ENCODE measurements at places on chromosomes 2 and 18.

DNA sequence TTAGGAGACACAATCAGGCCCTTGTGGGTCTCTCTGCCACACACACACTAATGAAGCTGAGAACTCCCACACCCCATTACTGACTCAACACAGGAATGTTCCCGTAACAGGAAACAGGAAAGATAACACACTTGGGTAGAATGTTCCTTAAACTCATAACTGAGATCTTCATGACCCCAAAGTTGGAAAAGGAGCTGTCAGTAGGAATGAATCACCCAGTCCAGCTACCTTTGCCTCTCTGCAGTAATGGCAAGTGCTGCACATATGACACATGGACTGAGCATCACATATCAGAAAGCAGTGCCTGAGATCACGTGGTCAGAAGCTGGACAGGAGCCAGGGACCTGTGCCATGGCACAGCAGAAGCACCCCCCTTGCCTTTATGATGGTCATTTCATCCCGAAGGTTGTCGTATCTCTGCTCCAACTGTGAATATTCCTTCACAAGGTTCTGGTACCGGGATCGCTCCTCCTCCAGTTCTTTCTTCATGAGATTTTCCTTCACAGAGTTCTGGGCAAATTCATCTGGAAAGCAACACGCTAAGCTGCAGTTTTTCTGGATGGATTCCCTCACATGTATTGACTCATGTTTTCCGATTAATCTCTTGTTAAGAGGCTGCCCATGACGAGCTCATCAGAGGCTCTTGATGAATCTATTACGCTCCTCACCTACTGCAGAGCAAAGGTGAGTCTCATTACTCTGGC, 65.4 kb upstream of the ACAA2 start:
- DNase-seq: no peak

- DNase-seq: no peak
Measured at GRCh38 chr2:37992601-37993000, 67.5 kb downstream of the RMDN2 start.

- DNase-seq: peak; percentile 78
Measured at GRCh38 chr2:237434866-237435311, 20.9 kb upstream of the COL6A3 start.

GRCh38 chr2:10357193-10358169, 54.8 kb downstream of the HPCAL1 start:
- no peak for DNase-seq

DNA sequence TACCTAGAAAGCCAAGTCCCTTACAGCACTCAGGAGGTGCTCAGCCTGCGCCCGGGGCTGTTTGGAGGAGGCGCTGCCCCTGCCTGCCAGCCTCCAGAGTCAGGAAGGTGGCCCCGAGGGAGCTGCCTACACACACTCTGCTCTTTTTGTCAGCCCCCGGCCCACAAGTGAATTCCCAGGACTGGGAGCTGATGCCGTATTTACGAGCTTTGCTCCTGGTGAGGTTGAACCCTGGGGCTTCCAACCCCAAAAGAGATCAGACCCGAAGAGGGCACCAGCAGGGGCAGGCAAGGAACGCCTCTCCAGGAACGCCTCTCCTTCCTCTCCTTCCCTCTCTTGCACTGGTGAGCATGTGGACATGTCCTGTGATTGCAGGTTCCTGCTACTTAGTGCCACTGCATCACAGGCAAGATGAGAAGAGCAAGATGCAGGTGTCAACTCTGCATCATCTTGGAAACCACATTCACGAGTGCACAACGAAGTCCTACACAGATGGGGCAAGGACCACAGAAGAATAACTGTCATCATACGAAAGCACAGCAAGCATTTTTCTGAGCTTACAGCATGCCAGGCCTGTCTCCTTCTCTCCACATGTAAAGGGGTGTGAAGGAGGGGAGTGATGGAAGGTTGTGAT, 126.7 kb downstream of the NDUFA10 start:
- no peak for DNase-seq

GRCh38 chr18:8373486-8373885, 235.8 kb upstream of the RAB12 start:
- DNase-seq: no peak

GRCh38 chr2:3222636-3223035, 155.0 kb downstream of the EIPR1 start:
- DNase-seq: peak; percentile 71

DNA sequence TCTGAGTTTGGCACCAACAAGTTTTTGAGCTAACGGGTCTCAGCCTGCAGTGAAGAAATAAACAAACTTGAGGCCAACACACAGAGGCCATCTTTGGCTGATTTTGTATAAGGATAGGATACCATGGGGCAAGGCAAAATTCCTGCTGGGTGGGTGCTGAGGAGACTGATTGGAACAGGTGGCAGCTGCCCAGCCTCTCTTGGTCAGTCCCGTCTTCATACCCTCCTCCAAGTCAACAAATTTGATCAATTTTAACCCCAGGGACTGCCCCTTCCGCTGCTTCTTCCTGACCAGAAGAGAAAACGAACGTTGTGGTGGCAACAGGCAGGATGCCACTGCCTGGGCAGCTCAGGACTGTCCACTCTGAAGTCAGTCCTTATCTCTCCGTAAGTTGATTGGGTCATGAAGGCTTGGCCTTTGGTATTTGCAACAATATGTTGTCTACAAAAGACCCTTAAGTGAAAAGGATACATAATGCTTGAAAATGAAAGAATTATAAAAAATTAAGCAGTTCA, 139.3 kb downstream of the SPP2 start:
- no peak for DNase-seq

DNA sequence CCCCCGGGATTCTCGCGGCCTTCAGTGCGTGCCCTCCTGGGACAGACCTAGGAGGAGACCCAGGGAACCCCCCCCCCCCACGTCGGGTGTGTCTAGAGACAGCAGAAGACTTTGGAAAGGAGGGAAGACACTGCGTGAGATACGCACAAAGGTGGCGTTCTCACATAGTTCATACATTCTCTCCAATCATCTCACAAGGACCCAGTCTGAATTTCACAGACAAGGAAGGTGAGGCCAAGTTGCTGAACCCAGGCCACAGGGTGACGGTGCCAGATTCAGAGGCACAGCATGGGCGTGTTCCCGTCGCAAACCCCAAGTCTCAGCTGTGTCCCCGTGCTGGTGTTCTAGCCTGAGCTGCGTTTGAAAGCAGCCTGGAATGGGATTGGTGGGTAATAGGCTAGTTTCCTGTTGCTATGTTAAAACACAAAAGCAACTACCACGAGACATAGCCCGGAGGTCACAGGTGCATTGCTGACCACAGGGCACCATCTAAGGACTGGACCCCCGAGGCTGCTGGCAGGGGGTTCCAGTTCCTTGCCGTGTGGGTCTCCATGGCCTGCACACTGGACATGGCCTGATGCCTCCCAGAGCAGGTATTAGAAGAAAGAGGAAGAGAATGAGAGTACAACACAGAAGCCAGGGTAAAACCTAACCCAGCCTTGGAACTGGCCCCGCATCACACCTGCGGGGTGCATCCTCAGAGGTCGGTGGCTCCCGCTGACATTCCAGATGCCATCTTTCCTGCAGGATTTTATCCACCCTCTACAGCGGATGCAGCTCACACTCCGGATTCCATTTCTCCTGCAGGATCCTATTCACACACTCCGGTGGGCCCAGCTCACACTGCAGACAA, 1.1 kb upstream of the PXDN start:
- no peak for DNase-seq

DNA sequence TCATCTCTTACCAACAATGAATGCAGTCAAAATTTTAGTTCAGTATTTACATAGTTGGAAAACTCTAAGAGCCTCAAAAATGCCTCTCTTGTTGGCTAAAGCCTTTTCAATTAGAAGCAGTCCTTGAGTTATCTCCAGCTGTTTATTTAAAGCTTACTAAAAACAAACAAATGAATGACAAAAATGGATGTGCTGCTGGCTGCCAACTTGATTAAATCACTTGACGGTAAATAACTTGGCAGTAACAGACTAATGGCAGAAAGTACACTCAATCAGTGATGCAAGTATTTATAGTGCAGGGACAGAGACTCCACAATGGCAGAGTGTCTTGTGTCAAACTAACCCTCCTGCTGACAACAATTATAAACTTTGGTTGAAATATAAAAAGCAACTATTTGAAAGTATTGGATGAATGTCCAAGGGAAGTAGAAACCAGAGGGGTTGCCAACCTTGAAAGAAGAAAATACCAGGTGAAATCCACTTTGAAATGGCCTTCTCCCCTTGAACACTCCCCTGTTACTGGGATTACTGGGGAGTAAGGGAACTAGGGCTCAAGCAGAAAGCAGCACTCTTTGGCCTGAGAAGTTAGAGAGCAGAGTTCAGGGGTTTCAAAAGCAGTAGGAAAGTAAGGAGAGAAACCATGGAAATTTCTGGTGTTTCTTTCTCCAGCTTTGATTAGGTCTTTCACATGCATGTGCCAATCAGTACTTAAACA, 245.2 kb upstream of the SPHKAP start:
- DNase-seq: no peak

DNA sequence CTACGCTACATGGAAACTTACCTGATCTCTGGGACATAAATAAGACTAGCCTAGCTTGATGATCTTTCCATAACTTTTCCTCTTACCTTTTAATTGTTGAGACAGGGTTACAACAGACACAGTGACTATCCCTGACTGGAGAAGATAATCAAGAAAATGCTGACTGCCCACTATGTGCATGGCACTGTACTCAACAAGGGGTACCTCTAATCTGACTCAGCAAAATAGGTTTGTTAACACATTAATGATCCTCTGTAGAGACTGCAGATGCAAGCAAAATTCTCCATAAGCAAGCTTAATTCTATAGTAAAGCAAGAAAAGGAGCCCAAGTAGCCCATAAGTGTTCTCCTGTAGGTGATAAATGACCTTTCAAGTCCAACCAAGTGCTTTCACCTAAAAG, 25.5 kb downstream of the ACVR1C start:
- no peak for DNase-seq

DNA sequence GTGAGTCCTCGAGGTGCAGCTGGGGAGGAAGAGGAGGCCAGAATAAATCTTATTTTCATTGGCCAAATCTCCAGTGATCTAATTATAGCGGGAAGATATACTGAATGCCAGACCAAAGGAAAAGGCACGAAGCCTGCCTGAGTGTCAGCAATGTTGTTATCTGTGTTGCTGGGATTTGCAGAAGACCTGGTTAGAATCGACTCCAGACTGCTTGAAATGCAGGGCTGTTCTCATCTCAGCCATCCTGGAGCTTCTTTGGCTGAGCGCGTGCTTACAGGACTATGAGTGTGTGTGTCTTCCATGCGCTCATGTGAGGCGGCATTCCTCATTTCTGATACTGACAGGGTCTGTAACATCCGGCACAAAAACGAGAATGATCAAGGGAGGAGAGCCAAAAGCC, 81.2 kb downstream of the TSN start:
- no peak for DNase-seq

DNA sequence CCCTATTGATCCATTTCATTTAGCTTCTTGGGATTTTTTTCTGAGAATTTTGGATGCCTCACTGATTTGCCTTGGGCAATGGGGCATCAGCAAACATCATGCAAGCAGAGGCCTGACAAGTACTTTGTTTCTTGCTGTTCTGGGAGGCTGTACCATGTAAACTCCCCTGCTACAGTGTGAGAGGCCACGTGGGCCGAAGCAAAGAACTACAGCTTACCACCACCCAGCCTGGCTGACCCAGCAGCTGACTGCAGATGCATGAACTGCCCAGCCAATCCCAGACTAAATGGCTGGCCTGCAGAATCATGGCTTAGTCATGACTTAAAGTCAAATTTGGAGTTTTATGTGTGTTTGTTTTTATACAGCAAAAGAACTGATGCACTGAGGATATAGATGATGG, 579.9 kb downstream of the CNTNAP5 start:
- no peak for DNase-seq

DNA sequence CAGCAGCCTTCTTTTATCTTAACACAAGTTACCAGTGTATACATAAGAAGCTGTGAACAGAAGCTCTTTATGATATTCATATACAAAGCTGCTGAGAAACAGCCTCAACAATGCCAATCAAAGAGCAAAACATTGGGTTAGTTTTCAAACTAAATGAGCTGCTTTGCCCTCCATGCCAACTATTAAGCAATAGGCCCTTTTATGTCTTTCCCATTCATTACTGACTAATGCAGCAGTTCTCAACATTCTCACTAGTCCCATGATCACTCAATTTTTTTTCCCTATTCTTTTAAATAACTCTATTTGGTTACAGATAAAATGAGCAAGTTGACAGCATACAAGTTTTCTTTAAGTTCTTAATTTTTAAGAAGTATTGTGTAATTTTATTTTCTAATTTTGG, 57.9 kb upstream of the FRZB start:
- DNase-seq: no peak

DNA sequence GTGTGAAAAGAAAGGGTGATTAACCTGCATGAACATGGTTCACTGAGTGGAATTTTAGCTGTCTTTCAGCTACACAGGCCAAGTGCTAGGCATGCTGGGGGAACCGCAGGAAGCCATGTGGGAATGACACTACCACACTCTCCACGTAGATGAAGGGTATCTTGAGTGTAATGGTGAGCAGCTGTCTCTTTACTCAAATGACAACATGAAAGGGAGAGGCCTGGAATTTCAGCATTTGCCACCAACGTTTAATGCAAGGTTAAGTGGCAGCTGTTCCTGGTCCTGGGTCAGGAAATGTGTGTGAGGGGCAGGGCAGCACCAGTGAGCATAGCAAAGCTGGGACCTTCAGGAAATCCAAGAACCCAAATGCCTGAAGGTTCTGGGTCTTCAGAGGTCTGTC, 588.4 kb downstream of the SLC4A3 start:
- no peak for DNase-seq

GRCh38 chr2:36667931-36668330, 28.6 kb upstream of the VIT start:
- no peak for DNase-seq

DNA sequence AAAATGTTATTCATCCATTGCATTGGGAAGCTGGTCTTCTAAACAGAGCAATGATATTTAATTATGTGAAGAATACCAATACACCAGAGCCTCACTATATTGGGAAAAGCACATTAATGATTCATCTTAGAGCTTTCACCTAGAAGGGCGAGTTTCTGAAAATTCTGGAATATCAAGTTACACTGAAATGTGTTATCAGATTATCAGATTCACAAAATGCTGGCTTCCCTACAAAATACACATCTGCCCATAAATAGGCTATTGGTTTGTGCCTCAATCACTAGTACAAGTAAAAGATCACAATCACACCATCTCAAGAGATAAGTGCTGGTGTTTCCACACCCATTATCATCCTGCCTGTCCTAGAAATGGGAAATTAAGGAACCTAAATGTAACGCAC, 200.7 kb downstream of the TMEM163 start:
- no peak for DNase-seq

DNA sequence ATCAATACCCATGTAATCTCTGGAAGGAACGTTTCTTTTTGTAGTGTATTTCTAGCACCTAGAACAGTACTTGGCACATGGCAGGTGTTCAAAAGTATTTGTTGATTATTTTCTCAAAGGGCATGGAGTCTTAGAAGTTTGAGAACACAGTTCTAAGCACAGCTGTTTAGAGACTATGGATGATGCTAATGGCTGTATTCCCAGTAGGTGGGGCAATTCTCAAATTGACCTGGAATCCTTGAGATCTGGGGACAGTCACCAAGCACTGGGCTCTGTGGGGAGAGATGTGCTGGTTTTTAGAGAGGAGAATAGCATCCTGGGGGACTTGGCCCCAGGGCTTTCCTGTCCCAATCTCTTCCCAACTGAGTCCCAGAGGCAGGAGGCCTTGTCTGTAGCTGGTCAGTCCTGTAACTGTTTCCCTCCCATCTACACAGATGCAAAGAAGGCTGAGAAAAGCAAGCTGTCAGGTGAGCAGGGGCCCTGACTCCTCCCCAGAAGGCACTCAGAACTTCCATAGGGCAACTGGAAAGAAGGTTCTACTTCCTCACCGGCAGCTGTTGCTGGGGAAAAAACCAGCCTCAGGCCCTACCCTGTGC, 17.5 kb upstream of the IL36G start:
- DNase-seq: no peak

All from stimulated activated CD8-positive, alpha-beta memory T cell treated with anti-CD3 and anti-CD28 coated beads, Interleukin-15, amount 100 ng/mL, for 48 hours (primary cell).